ENCODE measurements at places on chromosomes 7 and 10.

- H3K4me1 ChIP-seq = peaks cover 26% of the 10 kb centered on the region
- H3K36me3 ChIP-seq = peaks cover 16% of the 10 kb centered on the region
- peaks cover 4% of the 10 kb centered on the region for H3K27me3 ChIP-seq
- H3K27ac ChIP-seq = no peak overlapping the region
- no peak for DNase-seq
Measured at GRCh38 chr10:23060918-23061317, 34.5 kb upstream of the MSRB2 start.

DNA sequence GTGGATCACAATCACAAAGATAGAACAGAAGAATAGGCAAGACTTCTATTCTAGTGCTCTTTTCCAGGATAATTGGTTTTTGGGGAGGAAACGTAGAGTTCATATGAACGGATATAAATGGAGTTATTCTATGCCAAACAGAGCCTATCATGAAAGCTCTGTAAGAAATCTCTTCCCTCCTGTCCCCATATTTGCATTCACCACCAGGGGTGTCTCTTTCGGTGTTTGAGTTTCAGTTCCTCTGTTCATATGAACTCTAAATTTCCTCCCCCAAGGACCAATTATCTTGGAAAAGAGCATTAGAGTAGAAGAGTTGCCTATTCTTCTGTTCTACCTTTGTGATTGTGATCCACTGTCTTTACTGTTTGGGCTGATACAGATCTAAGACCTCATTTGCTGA, 48.3 kb upstream of the CDC14C start:
- H3K27me3 ChIP-seq = peaks cover 23% of the 10 kb centered on the region
- H3K4me1 ChIP-seq = peaks cover 1% of the 10 kb centered on the region
- H3K36me3 ChIP-seq = no peaks in the 10 kb centered on the region
- no peak overlapping the region for H3K4me3 ChIP-seq

GRCh38 chr10:14566498-14566897, 208.2 kb downstream of the FAM107B start:
- peaks cover 30% of the 10 kb centered on the region for H3K36me3 ChIP-seq
- H3K4me3 ChIP-seq = no peak overlapping the region
- DNase-seq = no peak
- peaks cover 25% of the 10 kb centered on the region for H3K4me1 ChIP-seq
- no peaks in the 10 kb centered on the region for H3K27me3 ChIP-seq
- peak overlapping the region; percentile 50 for H3K27ac ChIP-seq

- H3K36me3 ChIP-seq = no peaks in the 10 kb centered on the region
- no peak overlapping the region for H3K27ac ChIP-seq
- H3K4me1 ChIP-seq = peaks cover 9% of the 10 kb centered on the region
- peaks cover 5% of the 10 kb centered on the region for H3K27me3 ChIP-seq
- DNase-seq = no peak
Measured at GRCh38 chr7:28621369-28621841, 209.1 kb downstream of the CREB5 start.

DNA sequence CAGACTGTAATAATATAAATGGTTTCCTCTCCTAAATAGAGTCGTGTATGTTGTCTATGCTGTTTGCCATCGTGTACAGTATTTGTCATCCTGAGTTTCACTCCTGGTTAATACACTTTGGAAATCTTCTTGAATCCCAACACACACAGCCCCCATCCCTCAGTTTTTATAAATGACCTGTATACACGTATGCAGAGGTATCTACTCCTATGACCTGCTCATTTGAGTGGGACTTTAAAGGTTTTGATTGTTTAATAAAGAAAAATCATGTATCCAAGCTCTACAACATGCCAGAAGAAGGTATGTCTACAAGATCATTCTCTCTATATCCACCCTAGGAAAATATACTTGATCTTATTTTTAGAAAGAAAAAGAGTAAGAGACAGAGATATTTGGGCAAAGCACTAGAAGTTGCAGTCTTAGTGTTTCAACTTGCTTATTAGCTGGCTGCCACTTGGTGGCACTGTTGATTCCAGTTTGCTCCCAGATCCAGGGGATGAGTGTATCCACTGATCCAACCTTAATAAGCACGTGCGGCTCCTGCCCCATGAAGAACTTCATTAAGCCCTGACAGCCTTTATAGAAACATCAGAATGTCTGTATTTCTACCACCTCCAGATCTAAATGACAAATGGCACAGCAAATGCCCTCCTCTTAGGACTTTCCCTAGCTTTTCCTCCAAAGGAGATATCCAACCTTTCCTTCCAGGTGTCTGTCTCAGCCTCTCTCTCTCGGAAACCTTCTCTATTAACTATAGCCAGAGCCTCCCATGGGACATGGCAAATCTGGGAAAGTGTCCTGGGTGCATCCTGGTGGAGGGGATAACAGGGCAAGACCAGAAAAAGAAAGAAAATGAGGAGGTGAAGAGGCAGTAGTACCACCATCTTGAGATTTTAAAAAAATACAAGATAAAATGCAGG, 181.6 kb upstream of the NEBL start:
- H3K27me3 ChIP-seq = no peaks in the 10 kb centered on the region
- no peak overlapping the region for H3K4me3 ChIP-seq
- no peaks in the 10 kb centered on the region for H3K36me3 ChIP-seq
- peak; percentile 42 for DNase-seq
- H3K4me1 ChIP-seq = peaks cover 2% of the 10 kb centered on the region
- no peak overlapping the region for H3K27ac ChIP-seq

- no peak for DNase-seq
- H3K27ac ChIP-seq = no peak overlapping the region
- no peaks in the 10 kb centered on the region for H3K36me3 ChIP-seq
- peaks cover 2% of the 10 kb centered on the region for H3K4me1 ChIP-seq
Measured at GRCh38 chr7:76259124-76260093, 43.1 kb upstream of the HSPB1 start.

DNA sequence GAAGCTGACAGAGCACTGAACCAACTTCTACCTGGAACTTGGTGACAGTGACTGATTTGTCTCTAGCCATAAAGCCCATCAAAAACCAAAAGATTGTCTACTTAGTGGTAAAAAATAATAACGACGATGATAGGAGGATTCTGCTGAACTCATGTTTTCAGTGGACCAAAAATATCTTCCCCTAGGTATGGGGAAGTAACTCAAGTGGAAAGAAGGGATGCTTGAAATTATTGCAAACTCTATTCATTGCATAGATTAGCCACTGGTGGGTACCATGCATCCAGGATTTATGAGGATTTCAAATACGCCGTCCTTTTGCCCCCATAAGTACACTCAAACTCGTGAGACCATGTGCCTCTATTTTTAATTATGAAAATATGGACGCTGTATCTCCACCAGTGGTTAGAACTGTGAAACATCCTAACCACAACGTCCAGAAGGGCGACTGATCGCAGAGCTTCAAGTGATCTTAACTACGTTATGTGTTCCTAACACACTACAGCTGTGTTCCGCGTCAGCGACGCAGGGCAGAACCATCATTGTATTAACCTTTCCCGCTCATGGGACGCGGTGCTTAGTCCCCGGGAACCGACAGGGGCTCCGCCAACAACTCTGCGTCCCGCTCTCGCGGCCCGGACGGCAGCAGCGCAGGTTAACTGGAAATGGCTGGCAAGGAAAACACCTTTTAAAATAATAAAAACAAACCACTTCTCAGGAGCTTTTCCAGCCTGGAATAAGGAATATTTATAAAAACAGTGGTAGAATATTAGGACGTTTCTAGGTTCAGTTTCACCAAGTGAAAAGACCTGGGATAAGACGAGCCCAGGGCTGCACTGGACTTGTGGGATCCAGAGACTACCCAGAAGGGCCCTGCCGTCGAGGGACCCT, 776 bp downstream of the PEX1 start:
- H3K27ac ChIP-seq = peak overlapping the region; percentile 97
- peaks cover 3% of the 10 kb centered on the region for H3K36me3 ChIP-seq
- peak overlapping the region; percentile 97 for H3K4me3 ChIP-seq
- H3K4me1 ChIP-seq = peaks cover 19% of the 10 kb centered on the region

- H3K4me3 ChIP-seq = no peak overlapping the region
- H3K27me3 ChIP-seq = no peaks in the 10 kb centered on the region
- H3K4me1 ChIP-seq = no peaks in the 10 kb centered on the region
- DNase-seq = no peak
- H3K27ac ChIP-seq = peak overlapping the region; percentile 31
Measured at GRCh38 chr7:125834421-125834820, 904.8 kb upstream of the POT1 start.

DNA sequence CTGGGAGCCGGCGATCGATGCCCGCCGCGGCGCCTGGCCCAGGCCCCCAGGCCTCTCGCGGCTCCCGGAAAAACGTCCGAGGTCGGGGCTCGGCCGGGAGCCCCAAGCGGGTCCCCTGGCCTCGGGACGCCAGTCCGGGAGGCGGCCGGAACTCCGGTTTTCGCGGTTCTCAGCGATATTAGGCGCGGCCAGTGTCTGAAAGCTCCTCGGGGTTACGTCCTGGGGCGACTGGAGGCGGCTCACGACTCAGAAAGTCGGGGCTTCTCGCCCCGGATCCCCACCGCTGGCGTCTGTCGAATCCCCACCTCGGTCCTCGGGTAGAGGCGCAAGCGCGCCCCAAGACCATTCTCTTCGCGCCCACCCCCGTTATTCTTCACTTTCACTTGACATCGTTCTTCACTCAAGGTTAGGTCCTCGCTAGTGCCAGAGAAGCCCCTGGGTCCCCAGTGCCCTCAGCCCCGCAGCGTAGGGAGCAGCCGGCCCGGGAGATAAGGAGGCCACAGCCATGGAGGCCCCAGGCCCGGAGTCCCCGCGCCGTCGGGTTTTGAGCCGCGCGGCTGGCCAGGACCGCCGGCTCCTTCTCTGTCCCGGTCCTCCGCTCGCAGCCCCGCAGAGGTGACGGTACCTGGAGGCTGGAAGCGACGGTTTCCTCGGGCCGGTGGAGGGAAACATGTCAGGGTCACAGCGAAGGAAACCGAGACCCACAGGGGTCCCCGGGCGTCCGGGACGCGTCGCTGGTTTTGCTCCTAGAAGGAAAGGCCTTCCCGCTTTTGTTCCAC, 35.2 kb upstream of the EBLN1 start:
- no peak overlapping the region for H3K27ac ChIP-seq
- H3K4me1 ChIP-seq = peaks cover 8% of the 10 kb centered on the region
- H3K36me3 ChIP-seq = no peaks in the 10 kb centered on the region
- peak overlapping the region; percentile 63 for H3K4me3 ChIP-seq
- peaks cover 81% of the 10 kb centered on the region for H3K27me3 ChIP-seq

- H3K4me3 ChIP-seq = no peak overlapping the region
- no peaks in the 10 kb centered on the region for H3K4me1 ChIP-seq
- no peak for DNase-seq
- no peaks in the 10 kb centered on the region for H3K27me3 ChIP-seq
- no peak overlapping the region for H3K27ac ChIP-seq
Measured at GRCh38 chr7:48263311-48263650, 92.0 kb downstream of the ABCA13 start.

DNA sequence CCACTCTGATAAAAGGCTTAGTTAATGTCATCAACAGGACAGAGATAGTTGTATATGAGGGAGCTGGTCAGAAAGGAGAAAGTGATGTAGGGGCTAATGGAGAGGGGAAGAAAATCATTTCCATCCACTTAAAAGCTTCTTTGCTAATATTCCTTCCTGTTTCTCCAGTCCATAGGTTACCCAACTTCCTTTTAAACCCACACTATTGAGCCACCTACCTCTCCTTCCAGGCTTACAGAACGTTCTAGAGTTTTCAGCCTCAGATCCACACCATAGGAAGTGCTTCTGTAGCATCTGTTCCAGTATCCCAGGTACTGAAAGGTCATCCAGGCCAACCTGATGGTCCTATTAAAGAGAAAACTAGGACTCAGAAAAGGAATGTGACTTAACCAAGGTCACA, 28.2 kb downstream of the STRIP2 start:
- no peak overlapping the region for H3K27ac ChIP-seq
- DNase-seq = no peak
- no peak overlapping the region for H3K4me3 ChIP-seq
- H3K27me3 ChIP-seq = no peaks in the 10 kb centered on the region
- no peaks in the 10 kb centered on the region for H3K36me3 ChIP-seq

GRCh38 chr10:72757732-72758131, 65.8 kb downstream of the MCU start:
- no peak for DNase-seq
- peak overlapping the region; percentile 2 for H3K4me3 ChIP-seq
- H3K27ac ChIP-seq = peak overlapping the region; percentile 23
- no peaks in the 10 kb centered on the region for H3K27me3 ChIP-seq

DNA sequence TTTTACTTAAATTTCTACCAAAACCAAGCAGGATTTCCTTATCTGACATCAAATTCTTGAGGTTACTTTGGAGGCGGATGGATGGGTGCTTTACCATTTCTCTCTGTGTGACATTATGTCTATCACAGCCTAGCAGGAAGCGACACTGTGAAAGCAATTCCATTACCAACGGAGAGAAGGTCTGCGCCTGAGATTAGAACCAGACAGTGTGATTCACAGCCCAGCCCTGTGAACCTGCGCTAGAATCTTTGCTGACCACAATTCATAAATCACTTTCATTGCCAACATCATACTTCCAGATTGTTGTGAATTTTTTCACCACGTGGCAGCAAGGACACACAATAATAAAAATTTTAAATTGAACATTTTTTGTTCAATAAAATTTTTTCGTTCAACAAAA, 126.5 kb downstream of the CUBN start:
- DNase-seq = no peak
- H3K27me3 ChIP-seq = no peaks in the 10 kb centered on the region
- no peak overlapping the region for H3K4me3 ChIP-seq
- H3K4me1 ChIP-seq = peaks cover 2% of the 10 kb centered on the region
- H3K27ac ChIP-seq = no peak overlapping the region

DNA sequence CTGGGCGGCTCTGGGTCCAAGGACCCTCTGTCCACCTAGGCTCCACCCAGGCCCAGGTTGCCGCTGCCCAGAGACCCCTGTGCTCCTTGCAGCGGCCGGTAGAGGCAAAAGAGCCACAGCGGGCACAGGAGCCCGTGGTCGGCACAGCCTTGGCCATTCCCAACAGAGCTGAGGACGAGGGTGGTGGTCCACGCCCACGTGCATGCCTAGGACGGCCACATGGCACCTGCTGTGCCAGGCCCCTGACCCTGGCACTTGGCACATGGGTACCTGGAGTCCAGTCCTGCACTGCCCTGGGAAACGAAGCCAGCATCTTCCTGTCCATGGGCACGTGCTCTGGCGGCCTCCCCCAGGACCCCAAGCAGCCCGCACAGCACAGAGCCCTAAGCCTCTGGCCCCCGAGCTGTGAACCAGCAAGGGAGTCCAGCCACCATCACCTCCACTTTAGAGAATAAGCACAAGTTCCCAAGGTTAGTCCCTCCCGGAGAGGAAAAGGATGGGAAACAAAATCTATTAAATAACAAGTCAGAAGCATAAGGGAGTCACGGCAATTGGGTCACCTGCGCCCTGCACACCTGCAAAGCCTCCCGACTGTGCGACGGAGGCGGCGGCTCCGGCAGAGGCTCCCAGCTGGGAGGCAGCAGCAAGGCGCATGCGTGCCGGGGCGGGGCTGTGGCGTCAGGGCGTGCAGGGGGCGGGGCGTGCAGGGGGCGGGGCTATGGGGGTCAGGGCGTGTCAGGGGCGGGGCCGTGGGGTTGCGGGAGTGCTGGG, 59.1 kb downstream of the STK32C start:
- peak; percentile 33 for DNase-seq
- H3K27me3 ChIP-seq = peaks cover 10% of the 10 kb centered on the region
- no peaks in the 10 kb centered on the region for H3K4me1 ChIP-seq
- H3K4me3 ChIP-seq = peak overlapping the region; percentile 69

GRCh38 chr10:91924212-91925021, 847 bp downstream of the BTAF1 start:
- peaks cover 22% of the 10 kb centered on the region for H3K4me1 ChIP-seq
- peaks cover 6% of the 10 kb centered on the region for H3K36me3 ChIP-seq
- peak overlapping the region; percentile 97 for H3K4me3 ChIP-seq
- no peak for DNase-seq

- no peak overlapping the region for H3K4me3 ChIP-seq
- peaks cover 33% of the 10 kb centered on the region for H3K4me1 ChIP-seq
- no peak for DNase-seq
- no peaks in the 10 kb centered on the region for H3K27me3 ChIP-seq
- H3K36me3 ChIP-seq = peaks cover 14% of the 10 kb centered on the region
Measured at GRCh38 chr10:44956226-44956625, 3.4 kb upstream of the RASSF4 start.

All from progenitor cell of endocrine pancreas (in vitro differentiated cells).